ENCODE measurements at places on chromosomes 12 and 14.

DNA sequence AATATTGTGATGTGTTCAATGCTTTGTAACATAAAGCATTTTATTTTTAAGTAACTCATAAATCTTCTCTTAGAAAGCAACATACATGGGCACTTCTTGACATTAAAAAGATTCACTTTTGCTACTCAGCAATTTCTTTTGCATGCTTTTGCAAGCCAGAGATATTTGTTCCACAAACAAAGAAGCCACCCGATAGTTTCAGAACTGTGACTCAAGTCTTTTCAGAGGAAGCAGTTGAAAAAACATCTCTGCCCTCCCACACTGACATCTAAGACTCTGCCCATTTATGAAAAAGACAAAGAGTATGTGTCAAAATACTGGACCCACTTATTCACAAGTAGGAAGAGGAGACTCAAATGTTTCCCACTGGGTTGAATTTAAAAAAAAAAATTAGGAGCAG is 7.5 kb downstream of the APPL2 start:
- no peak for DNase-seq
- H3K4me3 ChIP-seq = no peak overlapping the region
- H3K36me3 ChIP-seq = peaks cover 29% of the 10 kb centered on the region

DNA sequence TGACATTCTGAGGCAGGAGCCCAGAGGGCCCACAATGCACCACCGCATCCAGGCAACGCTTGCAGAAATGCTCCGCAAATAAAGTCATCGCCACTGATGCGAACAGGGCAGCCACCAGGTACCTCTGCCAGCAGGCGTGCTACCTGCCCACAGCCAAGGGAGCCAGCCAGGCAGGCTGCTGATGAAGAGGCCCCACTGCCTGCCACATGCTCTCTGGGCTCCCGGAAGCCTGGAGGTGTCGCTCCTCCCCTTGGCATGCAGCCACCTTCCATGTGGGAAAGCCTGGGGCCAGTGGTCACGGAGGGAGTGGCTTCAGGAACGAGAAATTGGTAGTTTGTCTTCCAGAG is 14.7 kb downstream of the GPR132 start:
- peak; percentile 79 for DNase-seq
- H3K4me1 ChIP-seq = peaks cover 10% of the 10 kb centered on the region
- H3K27ac ChIP-seq = no peak overlapping the region
- H3K27me3 ChIP-seq = no peaks in the 10 kb centered on the region
- peaks cover 24% of the 10 kb centered on the region for H3K36me3 ChIP-seq

DNA sequence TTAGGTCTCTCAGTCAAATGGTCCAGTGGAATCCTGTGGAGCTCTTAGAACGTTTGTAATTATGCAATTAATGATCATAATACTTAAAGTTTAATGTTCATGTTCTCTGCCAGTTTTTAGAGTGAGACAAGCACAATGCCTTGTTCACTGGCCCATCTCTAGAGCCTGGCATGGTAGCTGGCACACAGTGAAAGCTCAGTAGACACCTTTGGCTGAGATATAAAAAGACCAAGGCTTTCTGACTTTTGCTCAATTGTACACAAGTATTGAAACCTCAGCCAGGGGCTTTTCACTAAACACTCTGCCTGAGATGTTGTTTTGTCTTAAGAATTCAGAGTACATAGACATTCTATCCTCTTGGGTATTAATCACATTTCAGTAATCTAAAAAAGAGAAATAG is 241.8 kb upstream of the ATP2B1 start:
- H3K27ac ChIP-seq = peak overlapping the region; percentile 13
- no peak for DNase-seq
- peaks cover 27% of the 10 kb centered on the region for H3K4me1 ChIP-seq
- H3K36me3 ChIP-seq = no peaks in the 10 kb centered on the region

- no peaks in the 10 kb centered on the region for H3K27me3 ChIP-seq
- no peaks in the 10 kb centered on the region for H3K4me1 ChIP-seq
Measured at GRCh38 chr12:4734625-4735340, 14.6 kb downstream of the GALNT8 start.

- H3K36me3 ChIP-seq = no peaks in the 10 kb centered on the region
- peak overlapping the region; percentile 79 for H3K27ac ChIP-seq
Measured at GRCh38 chr14:104680806-104681688, 8.4 kb upstream of the INF2 start.

DNA sequence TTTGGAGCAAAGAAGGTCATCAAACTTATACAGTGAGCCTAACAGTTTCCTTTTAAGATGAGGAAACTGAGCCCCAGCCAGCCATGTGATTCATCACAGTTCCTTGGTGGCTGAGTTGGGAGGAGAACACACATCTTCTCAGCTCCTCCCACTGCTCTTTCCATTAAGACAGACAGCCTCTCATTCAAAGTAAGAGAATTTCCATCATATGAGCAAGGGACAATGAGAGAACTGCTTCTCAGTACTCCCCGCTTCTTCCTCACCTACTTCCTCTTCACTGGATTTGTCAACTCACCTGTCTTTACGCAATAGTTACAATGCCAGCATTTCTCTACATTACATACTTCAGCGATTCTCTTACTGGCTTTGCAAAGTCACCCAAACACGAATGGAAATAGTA is 2.2 kb downstream of the IFNG start:
- no peak for DNase-seq
- no peaks in the 10 kb centered on the region for H3K27me3 ChIP-seq
- H3K4me1 ChIP-seq = no peaks in the 10 kb centered on the region
- H3K27ac ChIP-seq = no peak overlapping the region
- H3K4me3 ChIP-seq = no peak overlapping the region
- H3K36me3 ChIP-seq = no peaks in the 10 kb centered on the region

- H3K27me3 ChIP-seq = no peaks in the 10 kb centered on the region
- H3K36me3 ChIP-seq = no peaks in the 10 kb centered on the region
- no peak overlapping the region for H3K27ac ChIP-seq
- no peak overlapping the region for H3K4me3 ChIP-seq
Measured at GRCh38 chr14:83632375-83632774, 1897.6 kb upstream of the FLRT2 start.

GRCh38 chr12:105843561-105843960 is 295.2 kb downstream of the NUAK1 start:
- no peak overlapping the region for H3K27ac ChIP-seq
- no peaks in the 10 kb centered on the region for H3K27me3 ChIP-seq
- H3K4me3 ChIP-seq = no peak overlapping the region
- H3K4me1 ChIP-seq = peaks cover 6% of the 10 kb centered on the region

- H3K4me3 ChIP-seq = no peak overlapping the region
- H3K36me3 ChIP-seq = no peaks in the 10 kb centered on the region
- H3K4me1 ChIP-seq = peaks cover 2% of the 10 kb centered on the region
- no peak overlapping the region for H3K27ac ChIP-seq
Measured at GRCh38 chr14:105099778-105100177, 34.5 kb upstream of the GPR132 start.

- DNase-seq = no peak
- no peak overlapping the region for H3K27ac ChIP-seq
- no peaks in the 10 kb centered on the region for H3K27me3 ChIP-seq
Measured at GRCh38 chr14:66117600-66117999, 368.6 kb upstream of the CCDC196 start.

DNA sequence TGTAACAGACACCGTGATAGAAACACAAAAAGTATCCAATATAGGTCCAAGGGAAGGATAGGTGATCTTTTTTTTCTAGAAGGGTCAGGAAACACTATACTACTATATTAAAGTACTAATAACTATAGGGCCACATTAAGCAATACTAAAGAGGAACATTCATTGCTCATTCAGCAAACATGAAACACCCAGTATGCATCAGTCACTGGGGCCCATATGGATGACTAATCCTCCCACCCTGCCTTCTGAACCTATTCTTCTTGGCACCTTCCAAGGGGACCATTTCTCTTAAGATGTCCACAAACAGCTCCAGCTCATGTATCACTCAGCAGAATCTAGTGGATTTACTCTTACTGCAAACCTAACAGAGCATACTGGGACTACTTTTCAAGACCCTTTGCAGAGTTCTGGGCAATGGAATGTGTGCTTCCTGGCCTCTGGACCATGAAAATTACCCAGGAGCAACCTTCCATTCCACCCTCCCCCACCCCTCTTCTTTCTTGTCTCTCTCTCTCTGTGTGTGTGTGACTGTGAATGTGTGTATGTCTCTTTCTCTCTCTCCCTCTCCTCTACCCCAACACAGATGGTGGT is 187.9 kb downstream of the EPS8 start:
- no peaks in the 10 kb centered on the region for H3K27me3 ChIP-seq
- H3K36me3 ChIP-seq = no peaks in the 10 kb centered on the region
- H3K4me1 ChIP-seq = peaks cover 20% of the 10 kb centered on the region
- no peak overlapping the region for H3K27ac ChIP-seq
- no peak for DNase-seq

DNA sequence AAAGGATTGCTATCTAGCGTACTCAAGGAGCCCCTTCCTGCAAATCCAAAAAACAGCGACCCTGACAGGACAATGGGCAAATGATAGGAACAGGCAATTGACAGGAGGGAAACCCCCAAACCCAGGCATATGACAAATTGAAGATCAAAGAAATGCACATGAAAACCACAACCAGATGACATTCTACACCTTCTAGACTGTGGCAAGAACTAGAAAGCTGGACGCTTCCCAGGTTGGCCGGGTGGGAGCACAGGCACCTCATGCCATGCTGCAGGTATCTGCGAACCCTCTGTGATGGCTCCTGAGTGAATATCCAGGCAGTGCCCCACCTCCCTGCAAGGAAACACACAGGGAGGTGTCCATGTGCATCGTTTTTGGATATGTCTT is 37.1 kb downstream of the CMKLR1 start:
- no peaks in the 10 kb centered on the region for H3K36me3 ChIP-seq
- no peak overlapping the region for H3K4me3 ChIP-seq
- DNase-seq = peak; percentile 43
- H3K27ac ChIP-seq = peak overlapping the region; percentile 85

- DNase-seq = no peak
- peaks cover 10% of the 10 kb centered on the region for H3K4me1 ChIP-seq
- no peak overlapping the region for H3K4me3 ChIP-seq
- H3K36me3 ChIP-seq = no peaks in the 10 kb centered on the region
Measured at GRCh38 chr12:48794870-48795269, 6.0 kb upstream of the ADCY6 start.

DNA sequence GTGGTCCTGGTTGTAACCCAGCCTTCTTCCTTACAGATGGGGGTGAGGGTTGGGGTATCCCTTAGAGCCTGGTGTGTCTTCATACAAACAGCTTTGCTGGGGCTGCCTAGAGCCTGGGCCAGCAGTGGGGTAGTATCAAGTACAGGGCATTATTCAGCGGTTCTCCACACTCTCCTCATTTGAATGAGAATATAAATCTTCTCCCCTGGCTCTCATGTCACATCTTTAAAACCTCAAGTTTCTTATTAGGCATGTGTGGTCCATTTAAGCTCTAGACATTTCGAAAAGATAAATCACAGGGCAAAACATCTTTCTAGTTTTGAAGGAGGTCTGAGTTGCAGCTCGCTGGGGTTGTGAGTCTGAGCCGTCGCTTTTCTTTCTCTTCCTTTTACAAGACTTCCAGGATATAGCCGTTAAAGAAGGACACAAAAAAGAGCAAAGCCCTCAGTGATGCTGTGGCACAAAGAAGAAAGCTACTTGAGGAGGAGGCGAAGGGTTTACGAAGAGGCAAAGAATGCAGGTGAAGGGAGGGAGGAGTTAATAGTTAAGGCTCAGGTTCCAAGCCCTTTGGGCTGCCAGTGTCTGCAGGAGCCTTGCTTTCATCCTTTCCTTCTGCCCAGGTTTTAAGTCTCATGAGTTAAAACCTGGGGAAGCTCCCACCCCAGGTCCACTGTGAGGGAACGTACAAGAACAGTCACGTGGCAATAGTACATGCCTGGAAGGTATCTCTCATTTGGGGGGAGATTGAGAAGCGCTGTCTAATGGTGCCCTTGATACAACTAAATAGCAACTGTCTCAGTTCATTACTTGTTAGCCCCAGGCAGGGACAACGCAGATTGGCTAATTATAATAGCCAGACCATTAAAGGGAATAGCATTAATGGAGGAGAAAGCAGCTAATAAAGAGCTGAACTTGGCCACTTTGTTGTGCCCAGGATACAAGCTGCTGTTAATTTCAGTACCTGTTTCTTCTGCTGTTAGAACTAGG is 94.2 kb downstream of the ETV6 start:
- H3K4me3 ChIP-seq = no peak overlapping the region
- H3K27ac ChIP-seq = no peak overlapping the region
- H3K36me3 ChIP-seq = no peaks in the 10 kb centered on the region
- H3K27me3 ChIP-seq = no peaks in the 10 kb centered on the region
- peaks cover 51% of the 10 kb centered on the region for H3K4me1 ChIP-seq
- DNase-seq = no peak

DNA sequence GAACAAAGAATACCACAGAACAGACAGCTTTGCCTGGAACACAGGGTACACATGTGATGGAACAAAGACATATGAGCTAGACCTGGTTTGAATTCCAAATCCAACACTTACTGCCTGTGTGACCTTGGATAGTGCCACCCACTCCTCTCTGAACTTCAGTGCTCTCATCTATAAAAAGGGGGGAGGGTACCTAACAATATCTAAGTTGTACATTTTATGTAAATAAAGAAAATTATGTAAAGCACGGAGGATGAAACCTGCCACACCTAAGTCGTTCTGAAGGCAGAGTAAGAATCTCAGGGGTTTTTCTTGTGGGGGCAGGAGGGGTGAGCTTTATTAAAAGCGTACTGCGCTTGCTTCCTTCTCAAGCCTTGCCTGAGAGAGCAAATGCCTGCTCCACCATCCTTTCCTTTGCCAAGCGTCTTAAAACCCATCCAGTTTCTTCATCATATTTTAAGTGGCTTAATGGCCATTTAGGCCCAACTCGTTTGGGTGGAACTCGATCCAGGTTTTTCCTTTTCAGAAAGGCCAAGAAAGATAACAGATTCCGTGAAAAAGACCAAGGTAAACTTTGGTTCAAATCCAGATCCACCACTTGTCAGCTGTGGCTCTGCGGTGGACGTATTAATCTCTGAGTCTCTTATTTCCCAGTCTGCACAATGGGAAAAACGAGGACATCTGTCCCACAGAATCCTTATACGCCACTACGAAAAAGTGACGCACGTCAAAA is 946 bp downstream of the DDX24 start:
- peak overlapping the region; percentile 85 for H3K4me3 ChIP-seq
- no peak for DNase-seq
- peaks cover 59% of the 10 kb centered on the region for H3K4me1 ChIP-seq
- no peaks in the 10 kb centered on the region for H3K27me3 ChIP-seq
- H3K36me3 ChIP-seq = peaks cover 21% of the 10 kb centered on the region

DNA sequence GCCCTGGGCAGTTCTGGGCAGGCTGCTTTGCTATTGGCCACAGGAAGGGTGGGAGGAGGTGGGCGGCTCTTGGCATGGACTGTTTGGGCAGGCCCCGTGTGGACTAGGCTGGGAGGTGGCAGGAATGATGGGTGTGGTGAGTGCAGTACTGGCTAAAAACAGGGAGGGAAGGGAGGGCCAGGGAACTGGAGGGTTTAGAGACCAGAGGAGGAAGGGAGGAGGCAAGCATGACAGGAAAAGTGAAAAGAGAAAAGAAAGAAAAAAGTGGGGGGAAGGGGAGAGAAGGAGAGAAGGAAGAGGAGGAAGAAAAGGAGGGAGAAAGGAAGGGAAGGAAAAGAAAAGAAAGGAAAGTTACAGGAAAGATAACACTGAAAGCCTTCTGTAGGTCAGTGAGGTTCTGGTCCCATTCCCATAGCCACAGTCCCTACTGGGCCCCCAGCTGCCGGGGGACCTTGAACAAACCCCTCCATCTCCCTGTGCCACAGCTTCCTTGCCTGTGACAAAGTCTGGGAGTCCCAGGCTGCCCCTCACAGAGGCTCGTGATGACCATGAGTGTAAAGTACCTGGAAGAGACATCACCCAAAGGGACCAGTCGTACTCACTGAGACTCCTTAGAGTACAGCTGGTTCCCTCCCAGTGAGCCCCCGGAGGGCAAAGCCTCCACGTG is 1.1 kb upstream of the C14orf132 start:
- no peak overlapping the region for H3K4me3 ChIP-seq
- peaks cover 6% of the 10 kb centered on the region for H3K27me3 ChIP-seq
- no peak overlapping the region for H3K27ac ChIP-seq
- H3K4me1 ChIP-seq = peaks cover 26% of the 10 kb centered on the region

GRCh38 chr14:35927727-35928126 is 101.6 kb downstream of the BRMS1L start:
- no peak overlapping the region for H3K4me3 ChIP-seq
- DNase-seq = no peak
- H3K27ac ChIP-seq = no peak overlapping the region
- H3K4me1 ChIP-seq = no peaks in the 10 kb centered on the region
- no peaks in the 10 kb centered on the region for H3K27me3 ChIP-seq

Measured in lower lobe of right lung (tissue), 2 donors.